ENCODE measurements at places on chromosomes 4 and X. TPM values are rescaled to one million over a fixed set of nuclear protein-coding genes. Genes with fewer than 3 reads are reported as not detected.
A peak's percentile ranks its signal among the peaks of the same experiment; 100 is the strongest.

DNA sequence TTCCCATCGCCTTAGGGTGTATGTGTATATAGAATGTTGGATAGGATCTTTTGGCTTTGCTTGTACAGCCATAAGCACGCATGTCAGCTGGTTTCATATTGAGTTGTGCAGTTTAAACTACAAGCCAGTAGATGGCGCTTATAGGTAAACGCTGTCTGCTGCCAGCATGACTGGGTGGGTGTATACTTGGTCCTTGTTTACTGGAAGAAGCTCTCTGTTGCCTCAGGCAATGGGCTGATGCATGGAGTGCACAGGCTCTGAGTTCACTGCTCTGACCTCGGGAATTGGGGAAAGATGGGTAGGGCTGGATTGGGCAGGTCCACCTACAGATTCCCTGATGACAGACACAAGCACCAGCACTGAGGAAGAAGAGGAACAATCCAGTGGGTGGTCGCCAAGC is 831.5 kb downstream of the STIM2 start:
- DNase-seq, result no peak

DNA sequence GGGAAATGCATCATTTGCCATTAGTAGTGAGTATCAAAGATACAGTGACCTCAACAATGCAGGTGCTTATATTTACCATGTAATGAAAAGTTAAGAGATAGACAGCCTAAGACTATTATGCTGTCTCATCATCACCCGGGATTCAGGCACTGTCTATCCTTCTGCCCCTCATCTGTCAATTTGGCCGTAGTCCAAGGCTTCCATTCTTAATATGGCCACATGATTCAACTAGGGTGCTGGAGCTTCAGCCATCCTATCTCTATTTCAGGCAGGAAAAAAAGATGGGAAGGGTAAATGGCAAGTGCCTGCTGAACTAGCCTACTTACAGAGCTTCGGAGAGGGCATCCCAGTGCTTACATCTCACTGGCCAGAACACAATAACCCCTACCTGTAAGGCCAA is 196.7 kb upstream of the LNX1 start:
- DNase-seq, result no peak

DNA sequence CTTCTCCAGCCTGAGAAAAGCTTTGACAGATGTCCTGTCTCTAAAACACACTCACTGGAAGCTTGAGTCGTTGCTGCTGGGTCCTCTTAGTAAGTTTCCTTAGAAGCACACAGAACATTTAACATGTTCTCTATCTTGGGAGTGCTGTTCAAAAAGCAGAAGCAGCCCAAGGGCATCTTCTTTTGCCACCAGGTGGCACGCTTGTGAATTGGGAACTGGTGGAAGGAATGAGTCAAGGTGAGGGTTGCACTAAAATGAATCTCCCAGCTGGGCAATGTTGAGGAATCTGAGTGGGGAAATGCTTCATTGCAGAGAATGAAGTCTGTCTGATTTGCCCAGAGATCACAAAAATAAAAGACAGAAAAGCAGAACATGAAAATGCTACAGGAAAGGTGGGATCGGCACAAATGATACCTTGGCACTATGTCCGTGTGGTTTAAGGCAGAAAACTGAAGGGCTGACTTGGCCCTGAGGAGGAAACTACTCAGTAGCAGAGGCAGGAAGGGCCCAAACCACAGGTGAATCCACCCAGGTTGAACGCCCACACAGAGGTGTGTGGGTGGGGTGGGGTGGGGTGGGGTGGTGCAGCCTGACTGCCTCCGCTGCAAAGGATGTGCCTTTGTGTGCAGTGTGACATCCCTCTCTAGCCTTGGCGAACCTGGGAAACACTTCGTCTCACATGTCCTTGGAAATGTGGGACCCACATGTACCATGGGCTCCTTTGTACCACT is 26.0 kb downstream of the KIT start:
- DNase-seq, result peak; percentile 35

- DNase-seq, result no peak
Measured at GRCh38 chrX:133749951-133750350, 235.4 kb downstream of the GPC3 start.

- DNase-seq, result peak; percentile 52
Measured at GRCh38 chr4:931194-931959, 739 bp downstream of the GAK start.

- no peak for DNase-seq
Measured at GRCh38 chr4:144687466-144687865, 41.5 kb downstream of the HHIP start.

GRCh38 chr4:81495345-81495744 is 23.6 kb upstream of the RASGEF1B start:
- no peak for DNase-seq

- DNase-seq, result no peak
Measured at GRCh38 chr4:8307121-8307520, 37.6 kb downstream of the HTRA3 start.

- DNase-seq, result no peak
Measured at GRCh38 chrX:142251202-142251601, 46.1 kb upstream of the MAGEC2 start.

- DNase-seq, result no peak
Measured at GRCh38 chr4:88728146-88728545, 30.5 kb upstream of the NAP1L5 start.

DNA sequence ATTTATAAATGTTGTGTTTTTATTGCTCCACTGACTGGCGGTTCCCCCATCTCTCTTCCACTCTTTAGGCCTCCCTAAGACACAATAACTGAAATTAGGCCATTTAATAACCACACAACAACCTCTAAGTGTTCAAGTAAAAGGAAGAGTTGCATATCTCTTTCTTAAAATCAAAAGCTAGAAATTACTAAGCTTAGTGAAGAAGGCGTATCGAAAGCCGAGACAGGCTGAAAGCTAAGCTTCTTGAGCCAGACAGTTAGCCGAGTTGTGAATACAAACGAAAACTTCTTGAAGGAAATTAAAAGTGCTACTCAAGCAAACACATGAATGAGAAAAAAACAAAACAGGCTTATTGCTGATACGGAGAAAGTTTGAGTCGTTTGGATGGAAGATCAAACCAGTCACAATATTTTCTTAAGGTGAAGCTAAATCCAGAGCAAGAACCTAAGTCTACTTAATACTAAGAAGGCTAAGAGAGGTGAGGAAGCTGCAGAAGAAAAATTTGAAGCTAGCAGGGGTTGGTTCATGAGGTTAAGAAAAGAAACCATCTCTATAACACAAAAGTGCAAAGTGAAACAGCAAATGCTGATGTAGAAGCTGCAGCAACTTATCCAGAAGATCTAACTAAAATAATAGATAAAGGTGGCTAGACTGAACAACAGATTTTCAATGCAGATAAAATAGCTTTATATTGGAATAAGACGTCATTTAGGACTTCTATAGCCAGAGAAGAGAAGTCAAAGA is 194.0 kb upstream of the TTC29 start:
- no peak for DNase-seq

- no peak for DNase-seq
Measured at GRCh38 chr4:55376698-55377097, 19.1 kb upstream of the TMEM165 start.

DNA sequence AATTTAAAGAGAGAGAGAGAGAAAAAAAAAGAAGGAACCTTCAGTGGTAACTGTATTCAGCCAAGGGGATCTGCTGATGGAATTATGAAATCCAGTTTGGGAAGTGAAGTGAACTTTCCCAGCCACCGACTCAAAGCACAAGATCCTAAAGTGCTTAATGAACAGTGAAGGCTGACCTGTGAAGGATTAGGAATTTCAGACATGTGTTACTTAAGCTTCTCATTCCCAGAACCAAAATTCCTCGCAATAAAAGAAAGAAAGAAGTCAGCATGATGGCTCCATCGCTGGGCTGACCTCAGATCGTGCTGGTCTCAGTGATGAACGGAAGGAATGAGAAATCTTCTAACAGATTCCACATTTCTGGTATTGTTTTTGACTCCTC is 135.2 kb downstream of the ARSF start:
- DNase-seq, result no peak

GRCh38 chr4:102601586-102602227 is 100.5 kb downstream of the NFKB1 start:
- no peak for DNase-seq

GRCh38 chr4:86975927-86976326 is 41.1 kb downstream of the AFF1 start:
- DNase-seq, result no peak

- DNase-seq, result no peak
Measured at GRCh38 chr4:141041021-141041476, 92.2 kb downstream of the RNF150 start.

DNA sequence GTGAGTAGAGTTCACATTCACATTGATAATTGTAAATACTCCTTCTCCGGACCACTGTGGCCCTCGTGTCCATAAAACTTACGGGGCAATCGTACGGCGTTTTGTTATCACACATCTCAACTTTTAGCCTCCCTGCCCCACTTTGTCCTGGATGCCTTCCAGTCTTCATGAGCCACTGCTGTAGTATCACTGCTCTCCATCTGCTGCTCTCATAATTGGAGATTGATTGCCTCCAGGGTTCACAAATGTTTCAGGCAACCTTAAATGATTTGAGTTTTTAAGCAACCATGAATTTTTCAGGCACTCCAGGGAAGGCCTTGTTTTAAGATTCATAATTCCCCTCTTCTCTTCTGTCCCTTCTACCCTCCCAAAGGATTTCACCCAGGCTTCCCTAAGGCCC is 28.4 kb downstream of the ALPK1 start:
- no peak for DNase-seq

DNA sequence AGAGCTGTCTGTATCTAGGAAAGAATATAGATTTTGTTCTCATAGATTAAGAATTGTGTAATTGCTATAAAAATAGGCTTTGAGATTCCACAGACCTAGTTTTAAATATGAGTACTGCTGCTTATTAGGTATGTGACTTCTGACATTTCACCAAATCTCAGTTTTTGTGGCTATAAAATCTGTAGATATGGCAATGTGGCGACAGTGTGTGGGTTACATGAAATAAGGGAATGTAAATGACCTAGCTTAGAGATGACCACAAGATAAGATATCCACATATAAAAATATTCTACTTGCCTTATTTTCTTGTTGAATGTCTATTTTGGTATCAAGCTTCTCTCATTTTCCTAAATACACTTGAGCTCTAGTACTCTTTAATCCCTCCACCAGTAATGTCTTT is 193.8 kb downstream of the UNC5C start:
- no peak for DNase-seq

DNA sequence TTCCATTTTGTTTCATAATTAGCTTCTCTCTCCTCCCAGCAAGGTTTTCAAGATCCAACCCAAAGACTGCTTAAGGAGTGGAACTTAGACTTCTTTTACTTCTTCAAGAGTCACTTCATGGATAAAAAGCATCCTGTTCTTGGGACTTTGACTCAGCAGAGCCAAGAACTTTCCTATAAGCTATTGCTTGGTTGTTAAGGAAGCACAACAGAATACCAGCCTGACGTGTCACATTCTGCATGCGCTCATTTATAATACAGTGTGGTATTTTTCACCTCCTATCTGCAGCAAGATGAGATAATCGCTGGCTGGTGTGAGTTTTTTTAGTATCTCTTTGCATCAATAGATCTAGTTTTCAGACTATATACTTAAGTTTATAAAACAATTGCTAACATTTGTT is 152.1 kb downstream of the PALLD start:
- DNase-seq, result no peak

GRCh38 chr4:926538-926937 is 5.6 kb downstream of the GAK start:
- DNase-seq, result peak; percentile 55

DNA sequence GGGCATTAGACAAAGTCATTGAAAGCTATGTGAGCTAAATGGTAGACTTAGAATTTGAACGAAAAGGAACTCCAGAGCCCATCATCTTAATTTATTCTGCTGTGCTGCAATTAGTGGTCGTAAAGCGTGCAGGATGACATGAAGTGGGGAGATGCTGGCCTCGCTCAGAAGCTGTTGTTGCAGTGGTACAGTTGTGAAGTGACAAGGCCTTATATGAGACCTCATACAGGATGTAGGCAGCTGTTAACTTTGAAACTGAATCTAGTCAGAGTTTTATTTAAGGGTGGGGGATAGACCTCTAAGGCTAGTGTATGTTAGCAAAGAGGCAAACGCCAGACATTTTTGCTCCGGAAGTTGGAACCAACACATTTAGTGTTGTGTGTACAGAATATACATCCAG is 13.4 kb downstream of the KLF3 start:
- no peak for DNase-seq

GNRHR gene
- total RNA-seq, result not detected

FGF2 gene
- total RNA-seq, result 4.1 TPM

MAGT1 gene
- 40.9 TPM for total RNA-seq

MAGEB2 gene
- not detected for total RNA-seq

UCP1 gene
- not detected for total RNA-seq

TREX2 gene
- total RNA-seq, result 0.42 TPM

TMSB15A gene
- total RNA-seq, result 0.46 TPM

GPRASP1 gene
- total RNA-seq, result 5.0 TPM

RHOXF2B gene
- not detected for total RNA-seq

PDE5A gene
- 30.7 TPM for total RNA-seq

Data from left colon (tissue), 2 donors.